ENCODE measurements at places on chromosomes 12 and 14. TPM values are rescaled to one million over a fixed set of nuclear protein-coding genes. Genes with fewer than 3 reads are reported as not detected.

Gene CHURC1
- total RNA-seq = 47.8 TPM

DNA sequence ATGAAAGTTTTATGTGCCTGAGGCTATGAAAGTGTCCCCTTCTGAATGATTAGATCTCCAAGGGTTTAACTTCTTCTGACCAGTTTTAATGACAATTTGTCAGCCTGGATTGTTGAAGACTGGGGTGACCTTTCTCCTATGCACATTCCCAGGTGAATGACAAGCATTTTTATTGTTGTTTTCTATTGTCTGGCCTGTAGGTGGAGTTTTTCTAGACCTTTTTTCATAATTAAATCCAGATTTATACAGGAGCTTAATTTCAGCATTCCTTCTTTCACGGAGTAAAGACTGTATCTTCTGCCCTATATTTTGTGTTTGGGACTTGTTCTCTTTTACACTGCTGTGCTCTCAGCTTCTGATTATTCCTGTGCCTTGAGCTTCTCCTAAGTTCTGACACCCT lies 125.0 kb upstream of the FAR2 start:
- no peak for DNase-seq

- DNase-seq = peak; percentile 11
Measured at GRCh38 chr12:54475537-54475936, 2.1 kb upstream of the GTSF1 start.

GRCh38 chr12:26293612-26294011 lies 98.2 kb downstream of the SSPN start:
- peak; percentile 73 for DNase-seq

- no peak for DNase-seq
Measured at GRCh38 chr12:64745980-64746379, 13.2 kb downstream of the GNS start.

DNA sequence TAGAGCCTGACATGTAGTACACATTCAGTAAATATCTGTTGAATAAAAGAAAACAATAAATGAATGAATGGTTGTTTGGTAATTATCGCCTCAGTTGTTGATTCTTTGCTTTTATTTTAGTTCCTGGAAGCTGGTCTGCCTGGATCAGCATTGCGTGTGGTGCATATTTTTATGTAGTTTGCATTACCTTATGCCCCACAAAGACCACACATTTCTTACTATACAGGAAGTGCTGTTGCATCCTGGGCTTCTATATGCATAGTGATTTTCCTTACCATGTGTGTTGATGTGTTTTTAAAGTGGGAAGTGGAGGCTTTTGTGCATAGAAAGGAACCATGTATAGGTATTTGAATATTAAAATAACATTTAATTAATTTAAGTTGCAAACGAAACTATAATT lies 43.6 kb downstream of the DYRK2 start:
- DNase-seq = no peak

- peak; percentile 99 for DNase-seq
Measured at GRCh38 chr12:96237465-96238077, 43.4 kb downstream of the ELK3 start.

Gene NANOG
- total RNA-seq = not detected

- DNase-seq = no peak
Measured at GRCh38 chr14:65864549-65864948, 452.0 kb downstream of the FUT8 start.

- no peak for DNase-seq
Measured at GRCh38 chr12:101838628-101839323, 8.0 kb upstream of the GNPTAB start.

DNA sequence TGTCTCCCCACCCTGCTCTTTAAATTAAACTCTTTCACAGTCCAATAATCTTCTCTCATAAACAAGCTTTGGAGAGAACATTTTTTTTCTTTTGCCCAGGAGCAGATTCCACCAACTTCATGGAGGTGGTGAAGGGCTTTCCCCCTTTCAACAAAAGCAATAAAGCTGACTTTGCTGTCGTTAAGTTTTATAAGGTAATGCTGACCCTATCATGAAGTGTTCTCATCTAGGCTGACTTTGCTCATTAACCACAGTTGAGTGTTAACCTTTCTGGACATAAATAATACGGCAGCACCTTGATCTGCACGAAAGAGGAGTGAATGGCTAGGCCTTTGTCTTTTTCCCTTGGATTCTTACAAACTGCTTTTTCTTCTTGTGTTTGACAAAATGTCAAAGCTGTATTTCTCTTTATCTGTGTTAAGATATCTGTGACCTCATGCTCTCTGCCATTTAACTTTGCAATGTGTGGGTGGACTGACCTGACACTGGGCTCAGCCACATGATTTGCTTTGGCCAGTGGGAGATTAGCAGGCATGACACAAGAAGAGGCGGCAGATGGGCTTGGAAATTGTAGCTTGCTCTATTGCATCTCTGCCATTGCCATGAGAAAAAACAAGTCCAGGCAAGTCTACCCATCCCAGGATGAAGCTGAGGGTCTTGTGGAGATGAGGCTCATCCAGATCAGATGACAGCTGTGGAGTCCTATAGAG lies 470.9 kb upstream of the CCDC196 start:
- no peak for DNase-seq

DNA sequence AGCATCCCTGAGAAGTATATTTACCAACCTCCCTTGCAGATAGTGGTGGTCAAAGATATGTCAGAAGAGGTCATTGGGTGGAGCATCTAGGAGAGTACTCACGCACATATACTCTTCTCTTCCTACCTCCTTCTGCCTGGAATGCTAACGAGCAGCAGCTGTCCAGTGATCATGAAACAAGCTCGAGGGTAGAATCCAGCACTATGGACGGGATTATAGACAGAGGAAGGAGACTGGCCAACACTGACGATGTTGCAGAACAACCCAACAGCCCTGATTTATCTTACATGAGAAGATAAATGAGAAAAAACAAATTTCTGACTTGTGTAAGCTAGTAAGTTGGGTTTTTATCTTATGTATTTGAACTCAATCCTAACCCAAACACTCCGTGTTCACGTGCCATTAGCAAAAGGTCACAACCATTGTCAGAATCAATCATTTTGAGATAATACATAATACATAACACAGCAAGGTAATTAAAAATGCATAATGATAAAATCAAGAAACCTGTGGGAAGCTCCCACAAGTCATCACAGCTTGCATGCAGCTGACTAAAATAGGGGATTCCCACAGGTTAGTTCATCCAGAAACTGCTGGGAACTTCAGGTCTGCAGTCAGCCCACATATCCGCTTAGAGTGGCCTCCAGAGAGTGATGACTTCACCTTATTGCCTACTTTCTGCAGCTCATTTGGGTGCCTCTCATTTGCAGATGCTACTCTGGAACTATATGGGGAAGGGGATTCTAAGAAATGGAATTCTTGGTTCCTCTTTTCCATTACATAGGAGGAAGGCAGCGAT lies 36.3 kb upstream of the STK38L start:
- DNase-seq = peak; percentile 46

Gene GALNT8
- total RNA-seq = under 0.01 TPM

GRCh38 chr12:7793211-7793610 lies 4.0 kb downstream of the NANOG start:
- DNase-seq = no peak

- DNase-seq = no peak
Measured at GRCh38 chr12:51836041-51836826, 12.3 kb downstream of the FIGNL2 start.

DNA sequence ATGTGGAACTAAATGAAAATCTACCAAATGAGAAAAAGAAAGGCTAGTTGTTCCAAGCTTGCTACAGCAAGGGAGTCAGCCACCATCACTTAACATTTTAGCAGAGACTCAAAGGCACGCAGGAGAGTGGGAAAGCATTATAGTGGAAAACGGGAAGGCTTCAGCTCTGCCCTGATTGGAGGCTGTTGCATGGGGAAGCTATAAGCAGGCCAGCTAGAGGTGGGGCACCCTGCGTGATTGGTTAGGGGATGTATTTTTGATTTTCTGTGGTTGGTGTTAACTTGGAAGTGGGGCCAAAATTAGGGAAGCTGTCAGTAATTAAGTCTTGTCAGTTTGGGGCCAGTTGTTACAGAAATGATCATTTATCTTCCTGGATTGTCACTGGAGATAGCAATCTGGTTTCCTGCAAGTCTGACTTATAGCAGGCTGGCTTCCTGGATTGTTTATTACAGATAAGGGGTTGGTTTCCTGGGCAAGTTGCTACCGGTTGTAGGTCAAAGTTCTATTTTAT lies 93.9 kb downstream of the FAR2 start:
- peak; percentile 53 for DNase-seq

Gene CD163L1
- not detected for total RNA-seq

Gene ZFHX2
- total RNA-seq = 0.33 TPM

DNA sequence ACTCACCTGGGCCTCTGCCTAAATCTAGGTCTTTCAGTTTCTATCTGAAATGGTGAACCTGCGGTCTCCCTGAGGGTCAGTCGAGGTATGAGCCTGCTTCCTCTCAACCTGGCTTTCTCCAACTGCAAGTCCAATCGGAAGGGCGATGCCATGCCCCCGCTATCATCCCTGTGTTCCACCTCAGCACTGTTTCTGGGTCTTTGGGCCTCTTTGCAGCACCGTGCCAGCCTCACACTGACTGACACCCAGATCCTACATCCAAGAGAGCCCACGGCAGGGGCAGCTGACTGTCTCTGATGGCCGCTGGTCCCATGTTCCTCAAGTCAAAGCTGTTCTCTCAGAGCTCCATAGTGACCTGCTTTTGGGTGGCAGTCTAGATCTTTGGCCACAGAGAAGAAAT lies 120.7 kb downstream of the PAPOLA start:
- no peak for DNase-seq

Gene CCDC177
- total RNA-seq = not detected

Gene WSB2
- 77.3 TPM for total RNA-seq

DNA sequence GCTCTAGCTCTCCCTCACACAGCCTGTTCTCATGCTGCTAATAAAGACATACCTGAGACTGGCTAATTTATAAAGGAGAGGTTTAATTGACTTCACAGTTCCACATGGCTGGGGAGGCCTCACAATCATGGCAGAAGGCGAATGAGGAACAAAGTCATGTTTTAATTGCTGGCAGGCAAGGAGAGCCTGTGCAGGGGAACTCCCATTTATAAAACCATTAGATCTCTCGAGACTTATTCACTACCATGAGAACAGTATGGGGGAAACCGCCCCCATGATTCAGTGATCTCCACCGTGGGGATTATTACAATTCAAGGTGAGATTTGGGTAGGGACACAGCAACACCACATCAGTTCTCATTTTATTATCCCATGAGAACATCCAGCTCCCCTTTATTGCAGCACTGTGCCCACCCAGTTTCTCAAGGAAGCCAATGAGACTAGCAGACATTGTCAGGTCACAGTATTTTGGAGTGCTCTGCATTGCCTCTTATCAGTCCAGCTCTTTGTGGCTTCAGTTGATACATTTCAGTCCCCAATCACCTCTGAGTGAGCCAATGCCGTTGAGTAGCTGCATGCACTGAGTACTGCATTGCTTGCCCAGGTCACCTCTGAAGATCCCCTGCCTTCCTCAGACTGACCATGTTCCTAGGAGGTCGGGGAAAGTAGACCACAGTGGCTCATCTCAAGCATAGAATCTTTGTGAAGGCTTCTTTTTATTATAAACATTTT lies 131.2 kb downstream of the CRADD start:
- DNase-seq = no peak

DNA sequence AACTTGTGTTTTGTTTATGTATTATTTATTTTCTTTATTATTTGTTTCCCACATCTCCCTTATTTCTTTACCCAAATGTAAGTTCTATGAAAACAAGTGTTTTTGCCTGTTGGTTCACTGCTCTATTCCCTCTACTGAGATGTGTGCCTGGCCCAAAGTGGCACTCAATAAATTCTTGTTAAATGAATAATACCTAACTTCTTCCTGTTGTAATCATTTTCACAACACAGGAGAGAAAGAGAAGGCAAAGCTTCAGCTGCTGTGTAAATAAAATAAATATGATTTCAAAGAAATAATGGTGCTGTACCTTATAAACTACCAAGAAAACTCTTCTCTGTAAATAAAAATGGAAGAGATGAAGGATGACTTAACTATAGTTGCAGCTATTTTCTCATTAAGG lies 116.2 kb downstream of the TRHDE start:
- DNase-seq = peak; percentile 12

GRCh38 chr12:112868459-112869041 lies 38.2 kb upstream of the OAS1 start:
- DNase-seq = no peak

Gene ENDOU
- total RNA-seq = 0.17 TPM

DNA sequence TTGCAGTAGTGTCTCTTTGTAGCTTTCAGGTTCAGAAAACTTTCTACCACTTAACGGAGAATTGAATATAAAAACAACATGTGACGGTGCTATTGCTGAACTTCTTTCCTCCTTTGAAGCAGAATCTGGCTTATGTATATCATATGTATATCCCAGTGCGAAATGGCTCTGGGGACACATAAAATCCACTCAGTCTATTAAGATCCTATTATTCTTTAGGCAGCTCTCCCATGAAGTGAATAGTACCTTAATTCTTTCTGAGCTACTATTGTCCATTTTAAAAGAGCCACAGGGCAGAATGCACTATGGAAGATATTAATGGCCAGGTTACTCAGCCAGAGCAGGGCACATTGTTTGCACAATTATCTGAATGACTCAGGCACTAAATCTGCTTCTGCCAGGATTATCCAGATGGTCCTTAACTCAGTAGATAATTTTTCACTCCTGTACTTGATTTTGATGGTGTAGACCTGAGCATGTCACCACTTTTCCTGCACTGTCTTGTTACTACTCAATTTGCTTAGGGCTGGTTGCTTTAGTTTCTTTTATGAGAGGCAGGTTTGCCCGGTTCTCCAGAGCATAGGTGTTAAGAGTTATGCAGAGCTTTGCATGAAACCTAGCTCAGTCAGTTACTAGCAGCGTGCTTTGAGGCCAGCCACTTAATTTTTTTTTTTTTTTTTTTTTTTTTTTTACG lies 5.5 kb downstream of the CNTN1 start:
- no peak for DNase-seq

- DNase-seq = no peak
Measured at GRCh38 chr14:59850458-59850857, 20.1 kb downstream of the RTN1 start.

Gene GNB3
- total RNA-seq = 1.3 TPM

DNA sequence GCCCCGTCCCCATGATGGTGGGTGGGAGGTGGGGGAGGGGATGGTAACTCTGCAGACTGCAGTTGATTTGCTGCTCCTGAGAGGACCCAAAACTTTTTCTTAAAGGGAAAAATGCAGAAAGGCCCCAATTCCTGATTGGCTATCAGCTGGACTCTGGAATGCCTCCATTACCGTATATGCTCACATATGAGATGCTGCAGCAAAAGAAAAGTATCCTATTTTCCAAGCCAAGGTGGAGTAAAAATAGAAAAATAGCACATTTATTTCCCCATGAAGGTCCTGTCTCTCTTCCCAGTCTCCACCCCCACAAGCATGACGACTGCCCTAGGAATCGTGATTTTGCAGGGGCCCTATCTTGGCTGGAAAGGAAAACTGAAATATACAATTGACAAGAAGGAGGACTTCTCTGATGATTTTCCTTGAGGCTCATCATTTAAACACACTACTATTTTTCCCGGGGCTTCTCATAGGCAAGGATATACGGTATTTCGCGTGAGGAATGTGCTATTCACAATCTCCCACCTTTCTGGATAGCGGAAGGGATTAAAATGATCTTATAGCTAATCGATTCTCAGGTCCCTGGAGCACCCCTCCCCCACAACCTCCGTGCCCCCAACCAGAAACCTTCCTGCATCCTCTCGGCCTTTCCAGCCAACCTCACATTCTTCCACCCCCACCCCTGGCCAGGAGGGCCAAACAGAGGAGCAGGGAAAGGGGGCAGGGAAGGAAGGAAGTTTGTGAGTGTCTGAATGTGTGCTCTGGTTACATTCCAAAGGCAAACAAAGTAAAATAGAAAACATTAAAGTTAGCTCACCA lies 138.9 kb upstream of the CCND2 start:
- DNase-seq = no peak

Gene CEBPE
- total RNA-seq = not detected

Gene CHMP4A
- total RNA-seq = 24.9 TPM
